Stimulated activated CD8-positive, alpha-beta memory T cell treated with anti-CD3 and anti-CD28 coated beads, Interleukin-7, amount 100 ng/mL, for 4 hours (primary cell): ENCODE measurements at places on chromosomes 1 and 21.

DNA sequence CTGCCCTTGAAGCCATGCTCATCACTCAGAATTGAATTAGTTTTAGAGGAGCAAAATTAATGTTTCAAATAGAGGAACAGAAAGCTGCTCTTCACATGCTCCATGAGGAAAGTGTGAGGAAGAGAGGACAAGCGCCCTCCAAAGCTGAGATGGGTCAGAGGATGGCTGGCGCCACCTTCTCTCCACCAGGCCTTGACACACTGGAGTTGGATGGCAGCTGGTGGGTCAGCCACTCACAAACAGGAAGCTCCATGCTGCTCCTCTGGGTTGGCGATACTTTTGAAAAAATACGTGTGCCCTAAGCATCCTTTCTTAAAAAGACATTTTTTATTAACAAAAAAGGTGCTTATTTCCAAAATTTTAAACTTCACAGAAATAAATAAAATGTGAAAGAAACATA is 3.1 kb upstream of the CD2 start:
- no peak for DNase-seq

GRCh38 chr21:45090966-45091365 is 16.6 kb downstream of the ADARB1 start:
- DNase-seq = no peak

DNA sequence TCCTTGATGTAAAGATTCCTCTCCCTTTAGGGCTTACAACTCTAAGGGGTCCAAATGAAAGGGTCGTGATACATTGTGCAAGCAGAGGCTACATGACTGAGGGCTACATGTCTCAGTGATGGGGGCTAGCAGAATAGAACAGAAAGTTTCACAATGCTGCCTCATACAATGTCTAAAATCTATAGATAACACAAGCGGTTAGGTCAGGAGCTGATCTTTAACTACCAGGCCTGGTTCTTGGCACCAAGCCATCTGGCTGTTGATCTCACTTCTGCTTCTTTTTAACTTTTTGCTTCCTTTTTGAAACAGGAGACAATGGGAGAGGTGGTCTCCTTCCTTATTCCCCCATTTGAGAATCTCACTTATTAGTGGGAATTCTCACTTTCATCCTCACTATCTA is 710.2 kb downstream of the AMY1C start:
- DNase-seq = no peak

DNA sequence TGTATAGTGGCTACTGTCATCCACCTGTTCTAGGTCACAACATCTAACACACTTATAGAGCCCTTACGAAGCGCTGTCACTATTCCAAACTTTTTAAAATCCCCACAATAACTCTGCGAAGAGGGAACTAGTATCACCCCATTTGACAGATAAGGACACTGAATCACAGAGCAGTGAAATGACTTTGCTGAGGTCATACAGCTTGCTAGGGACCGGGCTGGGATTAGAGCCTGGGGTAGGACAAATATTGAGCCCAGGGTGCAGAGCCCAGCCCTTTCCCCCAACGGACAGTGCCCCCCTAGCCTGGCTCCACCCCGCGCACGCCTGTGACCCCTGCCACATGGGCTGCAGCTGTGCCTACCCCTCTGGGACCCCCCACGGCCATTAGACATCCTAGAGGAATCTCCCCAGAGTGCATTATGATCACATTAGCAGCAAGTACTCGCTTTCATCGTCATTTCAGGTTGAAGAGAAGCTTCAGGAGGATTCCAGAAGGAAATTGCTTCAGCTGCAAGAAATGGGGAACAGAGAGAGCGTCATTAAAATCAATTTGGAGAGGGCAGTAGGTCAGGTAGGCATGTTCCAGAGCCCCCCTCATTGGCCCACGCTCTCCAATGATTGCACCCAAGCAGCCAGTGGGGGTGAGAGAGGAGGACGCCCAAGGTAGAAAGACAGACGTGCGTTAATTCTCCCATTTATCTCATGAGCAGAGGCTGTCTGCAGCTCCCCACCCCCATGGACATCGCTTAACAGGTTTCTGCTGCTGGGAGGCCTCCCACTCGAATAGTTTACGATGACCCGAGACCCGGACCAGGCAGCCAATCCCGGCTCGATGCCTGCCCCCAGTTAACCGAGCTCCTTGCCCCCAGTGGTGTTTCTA is 77.2 kb downstream of the FHAD1 start:
- no peak for DNase-seq

DNA sequence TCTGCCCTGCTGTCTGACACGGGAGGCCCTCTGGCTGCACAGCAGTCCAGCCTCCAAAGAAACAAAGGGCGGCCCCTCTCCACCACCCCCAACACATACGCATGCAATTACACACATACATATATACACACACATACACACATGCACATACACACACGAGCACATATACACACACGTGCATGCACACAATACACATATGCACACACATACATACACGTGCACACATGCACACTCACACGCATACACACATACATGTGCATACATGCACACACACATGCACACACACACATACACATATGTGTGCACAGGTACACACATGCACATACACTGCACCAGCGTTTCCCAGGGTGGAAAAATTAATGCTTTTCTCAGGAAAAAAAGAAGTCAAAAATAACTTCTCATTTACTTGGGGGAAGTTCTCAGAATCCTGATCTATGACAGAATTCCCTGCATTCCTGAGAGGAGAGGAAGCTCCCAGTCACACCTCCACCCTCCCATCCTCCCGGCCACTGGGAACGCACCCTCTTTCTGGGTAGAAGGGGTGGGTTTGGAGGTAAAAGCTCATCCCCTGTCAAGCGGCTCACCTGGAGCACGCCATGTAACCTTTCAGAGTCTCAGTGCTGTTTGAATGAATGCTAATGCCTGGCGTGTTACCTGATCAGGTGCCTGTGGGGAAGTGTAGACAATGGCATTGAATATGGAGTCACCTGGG is 33.1 kb upstream of the KLHDC7A start:
- DNase-seq = no peak

DNA sequence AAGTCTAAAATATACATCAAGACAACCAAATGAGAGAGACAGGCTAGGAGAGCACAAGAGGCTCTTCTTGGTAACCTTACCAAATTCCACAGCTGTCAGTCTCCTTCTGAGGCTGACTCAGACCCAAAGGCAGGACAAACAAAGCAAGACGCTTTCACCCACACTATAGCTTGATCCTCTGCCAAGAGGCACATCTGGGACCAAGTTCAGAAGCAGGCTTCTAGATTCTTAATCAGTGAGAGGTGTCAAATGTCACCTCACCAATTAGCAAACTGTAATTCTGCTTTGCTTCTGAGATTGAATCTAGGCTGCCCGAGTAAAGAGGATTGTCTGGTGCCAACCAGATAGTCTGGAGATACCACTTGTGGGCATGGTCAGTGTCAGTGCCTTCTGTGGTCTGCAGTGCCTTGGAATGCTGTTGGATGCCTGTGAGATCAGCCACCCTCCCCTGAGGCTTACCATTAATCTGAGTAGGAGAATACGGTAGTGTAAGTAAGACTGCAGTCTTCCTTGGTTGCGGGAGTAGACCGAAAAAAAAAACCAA is 151.0 kb downstream of the FMN2 start:
- DNase-seq = no peak

DNA sequence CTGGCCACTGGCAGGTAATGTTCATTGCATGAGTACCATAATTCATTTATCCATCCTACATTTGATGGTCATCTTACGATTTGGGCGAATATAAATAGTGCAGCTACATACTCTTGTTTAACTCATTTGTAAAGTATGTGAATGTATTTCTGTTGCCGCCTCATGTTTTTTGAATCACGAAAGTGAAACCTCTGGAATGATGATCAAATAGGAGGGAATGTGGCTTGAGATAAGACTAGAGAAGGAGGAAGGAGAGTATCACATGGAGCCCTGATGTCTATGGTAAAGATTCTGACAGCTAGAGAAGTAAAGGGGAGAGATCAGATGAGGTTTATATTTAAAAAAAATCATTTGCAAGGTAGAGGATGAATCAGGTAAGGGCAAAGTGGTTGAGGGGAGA is 8.0 kb downstream of the MRPS14 start:
- no peak for DNase-seq

DNA sequence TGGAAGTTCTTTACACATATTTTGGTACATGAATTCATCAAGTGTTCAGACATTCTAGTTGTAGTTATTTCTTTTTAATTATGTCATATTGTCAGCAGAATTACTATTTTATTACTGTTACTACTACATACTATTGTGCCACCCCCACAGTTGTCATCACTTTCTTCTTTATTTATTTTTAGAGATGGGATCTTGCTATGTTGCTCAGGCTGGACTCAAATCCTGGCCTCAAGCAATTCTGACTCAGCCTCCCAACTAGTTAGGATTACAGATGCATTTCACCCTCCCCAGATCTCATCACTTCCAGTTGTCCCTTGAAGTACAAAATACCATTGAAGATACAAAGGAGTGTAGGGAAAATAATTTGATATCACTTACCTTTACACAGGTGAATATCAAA is 258.0 kb downstream of the KCTD3 start:
- DNase-seq = no peak

DNA sequence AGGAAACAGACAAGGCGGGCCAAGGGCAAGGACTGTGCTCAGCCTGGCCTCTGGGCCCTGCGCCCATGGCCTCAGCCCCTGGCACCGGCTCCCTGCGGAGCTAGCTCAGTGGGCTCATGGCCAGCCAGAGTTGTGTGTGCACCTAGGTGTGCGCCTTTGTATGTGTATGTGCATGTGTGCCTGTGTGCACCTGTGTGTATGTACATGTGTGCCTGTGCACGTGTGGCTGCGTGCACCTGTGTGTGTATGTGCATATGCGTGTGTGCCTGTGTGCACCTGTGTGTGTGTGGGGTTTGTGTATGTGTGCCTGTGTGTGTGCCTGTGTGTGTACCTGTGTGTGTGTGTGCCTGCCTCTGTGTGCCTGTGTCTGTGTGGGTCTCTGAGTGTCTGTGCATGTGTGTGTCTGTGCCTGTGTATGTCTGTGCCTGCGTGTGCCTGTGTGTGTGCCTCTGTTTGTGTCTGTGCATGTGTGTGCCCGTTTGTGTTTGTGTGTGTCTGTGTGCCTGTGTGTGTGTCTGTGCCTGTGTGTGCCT is 7.4 kb downstream of the GPR137B start:
- DNase-seq = no peak

GRCh38 chr1:246216906-246217305 is 290.2 kb downstream of the SMYD3 start:
- DNase-seq = no peak

DNA sequence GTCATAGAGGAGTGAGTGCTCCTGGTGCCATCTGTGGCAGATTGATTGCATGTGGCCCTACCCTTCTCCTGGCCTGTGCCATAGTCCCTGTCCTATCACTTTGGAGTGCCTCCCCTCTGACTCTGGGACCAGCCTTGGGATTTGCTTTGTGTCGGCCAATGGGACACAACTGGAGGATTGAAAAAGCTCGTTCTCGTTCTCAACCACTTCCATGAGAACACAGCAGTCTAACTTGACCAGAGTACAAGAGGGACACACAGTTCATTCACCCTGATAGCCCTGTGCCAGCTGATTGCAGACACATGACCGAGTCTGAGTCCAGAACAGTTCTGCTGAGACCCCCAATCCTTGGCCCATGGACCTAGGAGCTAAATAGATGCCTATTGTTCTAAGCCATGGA is 47.8 kb downstream of the C1orf198 start:
- DNase-seq = no peak

- no peak for DNase-seq
Observed at GRCh38 chr1:167987174-167987573, 50.3 kb upstream of the MPC2 start.

DNA sequence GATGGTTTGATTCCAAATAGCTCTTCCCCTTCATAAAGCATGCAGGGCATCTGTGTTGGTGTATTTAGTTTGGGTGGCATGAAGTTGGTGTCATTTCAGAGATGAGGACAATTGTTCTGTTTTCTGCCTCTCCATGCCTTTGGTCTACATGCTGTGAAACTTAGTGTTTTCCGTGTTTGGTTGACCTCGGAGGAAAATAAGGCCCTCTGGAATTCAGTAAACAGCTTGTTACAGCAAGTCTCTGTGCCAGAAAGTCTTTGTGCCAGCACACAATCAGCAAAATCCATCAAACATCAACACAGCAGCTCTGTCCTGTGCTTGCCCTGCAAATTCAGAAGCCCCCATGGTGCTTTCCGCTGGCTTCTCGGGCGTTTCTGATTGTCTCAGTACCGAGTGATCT is 9.5 kb downstream of the PARK7 start:
- no peak for DNase-seq

DNA sequence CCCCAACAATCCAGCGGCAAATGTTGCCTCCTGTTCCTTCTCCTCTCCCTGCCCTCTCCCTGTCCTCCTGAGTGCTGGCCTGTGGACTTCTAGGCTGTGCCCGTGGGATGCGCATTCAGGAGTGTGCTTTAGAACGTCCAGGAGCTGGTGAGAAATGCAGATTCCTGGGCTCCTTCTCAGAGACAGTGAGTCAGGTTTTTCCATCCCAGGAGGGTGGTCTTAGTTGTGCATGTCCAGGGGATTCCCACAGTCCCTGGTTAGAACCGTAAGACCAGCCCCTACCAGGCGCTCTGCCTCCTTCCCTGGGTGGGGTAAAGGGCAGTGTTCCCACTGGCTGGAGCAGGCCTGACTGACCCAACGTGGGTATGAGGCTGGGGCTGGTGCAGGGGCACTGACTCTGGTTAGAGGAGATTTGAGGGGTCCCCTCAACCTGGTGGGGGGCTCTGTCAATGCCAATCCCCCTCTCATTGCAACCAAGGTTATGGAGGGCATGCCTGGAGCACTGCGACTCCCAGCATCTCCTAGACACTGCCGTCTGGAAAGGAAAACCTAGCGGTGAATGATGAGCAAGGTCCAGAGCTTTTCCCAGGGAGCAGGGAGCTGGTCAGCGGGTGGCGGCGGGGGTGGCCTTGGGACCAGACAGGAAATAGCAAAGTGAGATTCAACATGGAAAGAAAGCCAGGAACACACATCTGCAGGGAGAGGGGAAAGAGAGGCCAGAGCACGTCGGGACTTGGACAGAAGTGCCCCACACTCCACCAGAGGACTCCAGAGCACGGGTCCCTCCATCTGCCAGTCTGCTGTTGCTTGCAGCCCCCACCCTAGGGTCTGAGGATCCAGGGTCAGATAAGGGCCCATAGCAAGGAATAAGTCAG is 38.5 kb downstream of the HSPG2 start:
- DNase-seq = no peak

DNA sequence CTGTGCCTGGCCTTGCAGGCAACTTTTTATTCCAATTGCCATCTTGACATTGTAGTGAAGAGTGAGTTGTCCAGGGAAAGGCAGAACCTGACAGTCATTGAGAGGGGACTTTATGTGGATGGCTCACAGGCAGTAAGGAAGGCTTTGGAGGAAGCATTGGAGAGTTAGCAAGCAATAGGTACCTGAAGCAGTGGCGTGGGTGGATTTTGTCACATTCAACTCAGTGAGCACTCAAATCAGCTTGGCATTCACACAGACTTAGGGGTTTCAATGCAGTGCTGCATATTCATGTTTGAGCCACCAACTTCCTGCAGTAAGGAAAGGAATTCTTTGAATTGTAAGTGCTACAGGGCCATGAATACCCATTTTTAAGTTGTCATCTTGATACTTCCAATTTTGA is 69.0 kb downstream of the AK4 start:
- DNase-seq = no peak

DNA sequence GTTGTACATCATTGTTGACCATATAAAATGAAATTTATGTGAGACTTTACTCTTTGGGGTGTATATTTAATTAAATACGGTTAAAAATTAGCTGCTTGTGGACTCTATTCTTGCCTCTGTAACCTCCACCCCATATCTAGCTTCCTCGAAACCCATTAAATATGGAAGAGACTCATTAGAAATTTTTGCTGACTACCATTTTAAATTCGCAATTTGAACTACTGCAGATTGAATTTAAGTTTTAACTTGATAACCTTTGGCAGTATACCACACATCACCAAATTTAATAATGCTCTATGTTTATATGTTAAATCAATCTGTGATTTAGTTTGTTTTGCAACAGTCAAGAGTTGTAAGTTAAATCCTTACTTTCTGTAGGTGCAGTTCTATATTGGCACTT is 88.5 kb upstream of the QSOX1 start:
- no peak for DNase-seq
